ENCODE measurements at places on chromosomes 6 and 20. TPM values are rescaled to one million over a fixed set of nuclear protein-coding genes. Genes with fewer than 3 reads are reported as not detected.

- no peak for DNase-seq
Observed at GRCh38 chr6:165834613-165835259, 171.7 kb upstream of the PDE10A start.

DNA sequence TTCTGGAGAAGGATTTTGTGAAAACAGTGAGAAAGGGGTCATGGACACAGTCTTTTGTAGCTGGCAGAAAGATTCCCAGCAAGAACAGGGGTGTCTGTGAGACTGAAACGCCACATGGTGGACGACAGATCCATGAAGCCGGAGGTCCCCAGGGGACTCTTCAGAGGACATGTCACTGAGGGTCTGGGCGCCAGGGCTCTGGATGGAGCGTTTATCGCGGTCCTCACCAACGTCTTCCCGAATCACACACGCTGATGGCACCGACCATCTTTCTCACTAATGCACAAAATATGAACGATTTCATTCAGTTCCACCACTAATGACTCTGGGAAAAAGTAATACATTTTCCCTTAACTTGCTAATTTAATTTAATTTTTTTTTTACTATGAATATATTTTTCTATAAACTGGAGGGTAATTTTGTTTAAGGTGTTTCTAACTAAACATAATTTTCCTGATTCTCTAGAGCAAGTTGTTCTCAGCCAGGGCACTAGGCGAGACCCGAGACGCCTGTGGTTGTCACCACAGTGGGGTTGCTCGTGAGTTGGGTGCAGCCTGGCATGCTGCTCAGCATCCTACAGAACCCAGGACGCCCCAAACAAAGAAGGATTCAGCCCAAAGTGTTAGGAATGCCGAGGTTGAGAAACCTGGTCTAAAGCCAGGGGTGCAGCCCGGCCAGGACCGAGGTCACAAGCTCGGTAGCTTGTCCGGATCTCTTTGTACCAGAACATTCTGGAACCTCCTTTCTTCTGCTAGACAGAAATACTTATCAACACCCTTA is 306.2 kb downstream of the TAF4 start:
- DNase-seq, result no peak

GRCh38 chr6:148842296-148843019 is 95.6 kb downstream of the UST start:
- no peak for DNase-seq

- no peak for DNase-seq
Observed at GRCh38 chr6:1630771-1631217, 21.1 kb downstream of the FOXC1 start.

DNA sequence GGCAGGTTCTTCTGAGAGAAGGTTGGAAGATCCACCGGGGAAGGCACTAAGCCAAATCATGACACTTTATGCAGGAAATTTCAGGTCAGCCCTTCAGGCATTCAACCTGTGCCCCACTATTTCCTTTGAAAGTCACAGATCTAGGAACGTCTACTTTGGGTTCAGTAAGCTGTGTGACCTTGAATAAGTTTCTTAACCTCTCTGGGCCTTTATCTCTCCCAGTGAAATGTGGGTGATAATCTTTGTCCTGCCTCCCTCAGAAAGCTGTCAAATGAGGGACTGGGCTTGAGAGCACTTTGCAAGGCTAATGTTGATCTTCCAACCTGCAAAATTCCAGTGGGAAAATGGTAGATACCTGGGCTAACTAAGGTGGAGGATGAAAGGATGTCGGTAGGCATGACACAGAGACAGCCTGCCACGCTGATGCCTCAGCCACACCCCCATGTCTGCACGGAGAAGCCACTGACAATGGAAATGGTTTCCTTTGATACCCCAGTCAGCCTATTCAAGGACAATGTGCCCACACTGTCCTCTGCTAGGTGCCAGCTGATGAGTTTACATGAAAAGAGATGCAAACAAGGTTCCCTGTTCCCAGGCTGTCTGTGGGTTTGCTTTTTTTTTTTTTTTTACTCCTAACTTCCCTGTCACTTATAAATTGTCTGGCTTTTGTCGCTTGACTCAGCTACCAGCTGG is 9.3 kb downstream of the BNIP5 start:
- no peak for DNase-seq

DNA sequence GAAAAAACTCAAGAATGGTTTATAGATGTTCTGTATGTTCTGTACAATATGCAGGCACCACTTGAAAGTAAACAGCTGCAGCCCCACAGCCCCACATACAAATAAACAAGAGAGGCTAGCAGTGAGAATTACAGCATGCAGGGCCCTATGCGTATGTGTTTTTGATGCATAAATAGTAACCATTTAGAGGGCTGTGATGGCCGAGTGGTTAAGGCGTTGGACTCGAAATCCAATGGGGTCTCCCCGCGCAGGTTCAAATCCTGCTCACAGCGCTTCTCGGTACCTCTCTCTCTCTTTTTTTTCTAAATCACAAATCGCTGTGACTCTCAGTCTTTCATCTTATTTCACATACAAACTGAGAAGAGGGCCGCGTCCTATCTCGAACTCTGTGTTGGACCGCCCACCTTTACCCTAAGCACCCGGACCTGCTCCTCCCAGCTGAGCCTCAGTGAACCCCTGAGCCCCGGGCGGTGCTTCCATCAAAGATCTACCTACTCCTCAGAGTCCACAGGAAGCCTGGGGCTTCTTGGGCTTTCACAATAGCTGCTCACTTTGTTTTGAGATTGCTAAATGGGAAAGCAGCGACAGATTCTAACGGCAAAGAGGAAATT is 37.7 kb upstream of the PRSS16 start:
- DNase-seq, result no peak

- DNase-seq, result no peak
Observed at GRCh38 chr6:36375644-36376155, 11.8 kb downstream of the ETV7 start.

CYB5R4 gene
- 28.9 TPM for total RNA-seq

TAAR2 gene
- not detected for total RNA-seq

GNMT gene
- total RNA-seq, result 2.6 TPM

VIP gene
- not detected for total RNA-seq

TNXB gene
- 17.2 TPM for total RNA-seq

PRL gene
- not detected for total RNA-seq

TGM2 gene
- 0.91 TPM for total RNA-seq

TCP11 gene
- total RNA-seq, result not detected

Data from naive thymus-derived CD4-positive, alpha-beta T cell (primary cell).